Hindlimb muscle (tissue), 1 donor: ENCODE measurements at places on chromosomes 7 and 10.
A peak's percentile ranks its signal among the peaks of the same experiment; 100 is the strongest.

DNA sequence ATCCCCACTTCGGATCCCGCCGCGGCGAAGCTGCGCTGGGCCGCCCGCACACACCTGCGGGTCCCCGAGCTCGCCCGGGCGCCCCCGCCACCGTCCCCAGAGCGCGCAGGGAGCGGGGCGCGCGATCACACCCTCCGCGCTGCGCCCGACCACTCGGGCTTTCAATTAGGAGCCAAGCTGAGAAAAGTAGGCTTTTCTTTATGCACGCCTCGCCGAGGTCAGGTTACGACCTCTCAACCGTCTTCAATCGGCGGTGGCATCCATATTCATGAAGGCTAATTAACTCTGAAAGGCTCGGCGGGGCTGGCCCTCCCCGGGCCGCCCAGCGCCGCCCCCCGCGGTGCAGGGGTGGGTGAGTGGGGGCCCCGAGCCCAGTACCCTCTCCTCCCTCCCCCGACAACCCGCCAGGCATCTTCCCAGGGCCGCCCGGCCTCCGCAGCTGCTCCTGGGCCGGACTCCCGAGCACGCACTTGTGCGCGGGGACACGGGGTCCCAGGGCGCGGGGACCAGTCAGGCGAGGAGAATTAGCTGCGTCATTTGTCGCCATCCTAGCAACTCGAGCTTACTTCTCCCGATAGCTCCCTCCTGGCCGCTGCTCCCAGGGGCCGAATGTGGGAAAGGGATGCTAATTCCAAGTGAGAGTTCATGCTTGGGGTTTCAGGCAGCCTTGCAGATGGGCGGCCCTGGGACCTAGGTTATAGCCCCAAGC is 155.5 kb upstream of the LYZL2 start:
- DNase-seq = peak; percentile 78

DNA sequence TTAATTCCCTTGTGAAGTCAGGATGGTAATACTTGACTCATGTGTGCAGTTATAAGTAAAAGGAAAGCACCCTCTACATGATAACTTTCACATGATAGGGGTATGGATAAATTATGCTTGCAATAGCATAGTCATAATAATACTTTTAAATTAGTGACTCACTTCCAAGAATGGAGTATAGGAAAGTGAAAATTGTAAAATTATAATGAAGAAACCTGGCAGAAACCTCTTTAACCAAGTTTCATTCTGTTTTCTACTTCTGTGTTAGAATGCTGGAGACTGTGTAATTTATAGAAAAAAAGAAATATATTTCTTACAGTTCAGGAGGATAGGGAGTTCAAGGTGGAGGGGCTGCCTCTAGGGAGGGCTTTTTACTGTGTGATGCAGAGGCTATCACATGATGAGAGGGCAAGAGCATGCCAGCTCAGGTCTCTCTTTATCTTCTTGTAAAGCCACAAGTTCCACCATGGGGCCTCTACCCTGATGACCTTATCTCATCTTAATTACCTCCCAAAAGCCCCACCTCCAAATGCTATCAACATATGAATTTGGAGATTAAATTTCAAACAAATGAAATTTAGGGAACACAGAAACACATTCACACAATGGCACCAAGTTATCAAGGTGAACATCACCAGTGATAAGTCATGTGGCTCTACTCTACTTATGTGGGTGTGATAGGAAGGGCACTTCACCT is 43.2 kb downstream of the HDAC9 start:
- DNase-seq = no peak

DNA sequence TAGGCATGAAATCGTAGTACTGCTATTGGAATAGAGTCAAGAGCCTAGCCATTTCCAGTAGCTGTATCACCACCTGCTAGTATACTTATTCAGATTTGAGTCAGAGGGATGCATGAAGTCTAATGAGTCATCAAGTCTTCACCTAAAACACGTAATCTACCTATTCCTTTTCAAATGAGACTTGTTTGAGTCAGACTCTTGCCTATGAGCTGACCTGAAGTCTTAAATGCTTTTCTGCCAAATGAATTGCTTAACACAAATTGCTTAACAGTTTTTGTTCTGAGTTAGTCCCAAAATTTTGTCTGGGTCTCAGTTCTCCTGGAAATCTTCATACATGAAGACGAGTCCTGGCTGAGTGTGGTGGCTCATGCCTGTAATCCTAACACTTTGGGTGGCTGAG is 165.2 kb downstream of the GNAT3 start:
- DNase-seq = no peak

DNA sequence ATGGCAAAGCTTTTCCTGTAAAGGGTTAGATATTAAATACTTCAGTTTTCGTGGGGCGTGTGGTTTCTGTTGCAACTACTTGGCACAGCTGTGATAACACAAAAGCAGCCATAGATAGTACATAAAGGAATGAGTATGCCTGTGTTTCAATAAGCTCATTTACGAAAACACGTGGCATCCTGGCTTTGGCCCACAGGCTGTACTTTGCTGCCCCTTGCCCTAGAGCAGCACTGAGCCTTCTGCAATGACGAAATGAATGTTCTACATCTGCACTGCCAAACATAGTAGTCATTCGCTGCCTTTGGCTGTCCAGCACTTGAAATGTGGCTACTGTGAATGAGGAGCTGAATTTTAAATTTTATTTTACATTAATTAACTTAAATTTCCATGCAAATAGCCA is 376.2 kb upstream of the TPK1 start:
- DNase-seq = no peak

DNA sequence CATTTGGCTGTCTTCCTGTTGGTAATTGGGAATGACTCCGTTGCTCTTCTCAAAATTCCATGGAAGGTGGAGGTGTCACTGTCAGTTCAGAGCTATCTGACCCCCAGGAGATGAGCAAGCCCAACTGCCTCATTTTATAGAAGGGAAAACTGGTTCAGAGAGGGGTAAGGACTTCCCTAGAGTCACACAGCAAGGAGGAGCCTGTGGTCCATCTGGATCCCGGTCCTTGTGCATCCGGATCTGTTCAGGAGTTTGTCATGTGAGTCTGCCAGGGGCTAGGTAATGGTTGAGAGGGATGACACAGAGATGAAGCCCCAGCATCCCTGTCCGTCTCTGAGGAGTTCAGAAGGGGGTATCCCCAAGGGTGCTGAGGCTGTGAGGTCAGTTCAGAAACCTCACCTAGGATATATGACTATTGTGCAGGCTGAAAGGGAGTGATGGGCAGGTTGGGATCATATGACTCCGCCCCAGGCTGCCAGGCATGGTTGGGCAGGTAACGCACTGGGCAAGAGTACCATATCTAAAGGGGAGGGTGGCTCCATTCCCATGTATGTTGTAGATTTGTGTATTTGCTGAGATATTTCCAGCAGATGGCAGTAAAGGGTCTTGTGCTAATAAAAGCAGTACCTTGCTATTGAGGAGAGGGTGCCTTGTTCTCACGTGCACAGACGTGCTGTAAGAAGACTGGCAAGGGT is 16.0 kb upstream of the SLC29A3 start:
- peak; percentile 48 for DNase-seq

DNA sequence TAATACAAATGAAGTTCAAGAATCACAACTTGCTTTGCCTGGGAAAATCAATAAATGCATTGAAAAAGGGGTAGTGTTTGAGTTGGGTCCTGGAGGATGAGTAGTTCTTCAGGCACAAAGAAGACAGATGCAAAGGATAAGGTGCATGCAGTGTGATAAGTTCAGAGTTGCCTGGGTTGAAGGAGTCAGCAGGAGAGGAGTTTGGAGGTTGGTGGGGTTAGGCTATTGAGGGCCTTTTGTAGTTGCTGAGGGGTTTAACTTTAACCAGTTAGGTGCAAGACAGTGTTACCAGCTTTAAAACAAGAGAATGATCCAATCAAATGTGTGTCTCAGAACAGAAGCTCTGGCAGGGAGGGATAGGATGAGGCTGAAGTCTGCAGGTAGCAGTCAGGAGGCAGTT is 44.3 kb upstream of the GLCCI1 start:
- no peak for DNase-seq
